ENCODE measurements at places on chromosomes 1 and 21.

DNA sequence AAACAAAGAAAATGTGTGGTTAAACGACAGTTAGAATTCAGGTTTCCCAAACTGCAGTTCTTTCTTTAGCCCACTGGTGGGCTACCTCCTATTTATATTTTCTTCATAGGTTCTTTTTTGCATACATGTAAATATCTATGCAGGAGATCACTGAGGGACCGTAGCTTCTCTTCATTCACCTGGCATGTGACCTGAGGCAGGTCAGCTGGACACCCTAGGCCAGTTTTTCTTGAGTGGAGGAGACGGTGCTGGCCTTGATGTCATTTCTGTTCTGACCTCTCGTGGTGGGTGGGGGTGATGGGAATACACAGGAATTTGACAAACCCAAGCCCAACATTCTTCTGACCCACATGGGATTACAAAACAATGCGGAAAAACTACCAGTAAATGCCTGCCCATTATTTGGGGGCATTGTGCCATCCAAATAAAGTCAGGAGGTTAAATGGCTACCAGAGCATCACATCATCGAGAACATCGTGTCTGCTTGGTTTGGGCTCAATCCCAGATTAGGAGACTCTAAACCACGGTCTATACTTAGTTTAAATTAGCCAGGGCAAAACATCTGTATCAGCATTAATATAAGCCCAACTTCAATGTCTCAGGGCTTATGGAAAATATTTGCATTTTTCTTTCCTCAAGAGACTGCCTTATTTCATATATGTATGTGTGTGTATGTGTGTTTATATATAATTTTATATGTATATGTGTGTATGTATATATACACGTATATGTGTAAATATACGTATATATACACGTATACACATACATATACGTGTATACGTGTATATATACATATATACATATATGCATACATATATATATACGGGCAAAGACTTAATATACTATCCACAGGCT, 7.4 kb upstream of the IRF2BP2 start:
- DNase-seq: no peak

- DNase-seq: no peak
Measured at GRCh38 chr1:150545486-150546032, 3.6 kb upstream of the ADAMTSL4 start.

DNA sequence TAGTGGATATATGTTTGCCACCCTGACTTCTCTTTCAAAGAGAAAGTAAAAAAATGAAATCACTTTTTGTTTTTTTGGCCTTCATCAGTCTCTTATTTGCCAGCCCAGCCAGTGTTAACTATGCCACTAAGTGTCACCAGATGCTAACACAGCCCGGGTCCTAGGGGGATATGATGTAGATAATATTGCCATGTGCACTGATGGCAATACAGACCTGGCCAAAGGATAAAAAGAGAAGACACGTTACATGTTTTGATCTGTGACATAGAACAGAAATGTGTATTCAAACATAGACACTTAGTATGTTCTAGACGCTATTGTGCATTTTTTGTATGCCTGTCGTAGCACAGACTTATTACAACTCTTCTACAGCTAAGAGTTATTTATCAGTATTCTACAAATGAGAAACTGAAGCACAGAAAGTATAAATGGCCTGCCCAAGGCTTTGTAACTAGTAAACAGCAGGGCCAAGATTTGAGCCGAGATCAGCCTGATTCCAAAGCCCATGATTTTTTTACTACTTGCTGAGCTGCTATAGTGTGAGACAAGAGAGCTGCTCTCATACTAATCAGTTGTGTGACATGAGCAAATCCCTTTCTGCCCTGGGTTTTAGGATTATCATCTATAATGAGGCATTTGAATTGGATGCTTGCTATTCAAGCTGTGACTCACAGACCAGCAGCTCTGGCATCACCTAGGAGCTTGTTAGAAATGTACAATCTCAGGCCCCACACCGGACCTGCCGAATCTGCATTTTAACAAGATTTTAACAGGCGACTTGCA, 6.3 kb downstream of the LRRC53 start:
- DNase-seq: no peak

- DNase-seq: no peak
Measured at GRCh38 chr1:167548059-167548932, 5.3 kb downstream of the CREG1 start.

DNA sequence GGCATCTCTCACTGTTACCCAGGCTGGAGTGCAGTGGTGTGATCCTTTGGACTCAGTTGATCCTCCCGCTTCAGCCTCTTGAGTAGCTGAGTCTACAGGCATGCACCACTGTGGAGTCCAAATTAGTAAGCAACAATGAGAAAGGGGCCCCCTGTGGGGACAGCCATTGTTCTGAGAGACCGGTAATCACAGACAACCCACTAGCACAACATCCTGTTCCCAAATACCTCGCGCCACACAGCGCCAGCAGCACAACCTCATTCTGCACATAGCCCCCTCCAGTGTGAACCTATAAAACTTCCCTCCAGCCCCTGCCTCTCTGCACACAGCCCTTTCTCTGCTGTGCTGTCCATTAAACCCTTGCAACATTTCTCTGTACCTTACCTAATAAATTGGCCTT, 226.4 kb downstream of the DYRK1A start:
- no peak for DNase-seq

DNA sequence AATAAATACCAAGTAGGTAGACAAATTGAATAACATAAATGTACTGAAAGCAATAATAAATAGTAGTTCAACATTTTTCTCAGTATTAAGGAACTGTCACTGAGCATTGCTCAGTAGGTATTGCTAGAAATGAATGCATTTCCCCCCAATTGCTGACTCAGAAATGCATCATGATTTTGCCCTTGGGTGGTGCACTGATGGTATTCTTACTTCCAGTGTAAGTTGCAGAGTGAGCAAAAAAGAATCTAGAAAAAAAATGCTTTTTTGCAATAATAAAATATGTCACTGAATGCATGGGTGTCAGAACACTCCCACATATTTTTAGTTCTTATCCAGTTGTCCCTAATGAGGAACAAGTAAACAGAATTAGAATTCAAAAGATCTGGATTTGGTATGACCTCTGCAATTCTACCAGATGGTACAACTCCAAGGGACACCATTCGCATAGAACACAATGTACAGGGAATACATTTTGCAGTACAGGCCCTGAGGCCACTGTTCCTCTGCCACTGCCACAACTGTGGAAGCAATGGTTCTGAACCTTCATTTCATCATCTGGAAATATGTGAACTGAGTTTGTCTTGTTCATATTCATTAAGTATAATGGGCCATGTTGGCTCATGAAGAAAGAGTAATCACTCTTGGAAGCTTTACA, 78.0 kb downstream of the ATP6V1G3 start:
- no peak for DNase-seq

DNA sequence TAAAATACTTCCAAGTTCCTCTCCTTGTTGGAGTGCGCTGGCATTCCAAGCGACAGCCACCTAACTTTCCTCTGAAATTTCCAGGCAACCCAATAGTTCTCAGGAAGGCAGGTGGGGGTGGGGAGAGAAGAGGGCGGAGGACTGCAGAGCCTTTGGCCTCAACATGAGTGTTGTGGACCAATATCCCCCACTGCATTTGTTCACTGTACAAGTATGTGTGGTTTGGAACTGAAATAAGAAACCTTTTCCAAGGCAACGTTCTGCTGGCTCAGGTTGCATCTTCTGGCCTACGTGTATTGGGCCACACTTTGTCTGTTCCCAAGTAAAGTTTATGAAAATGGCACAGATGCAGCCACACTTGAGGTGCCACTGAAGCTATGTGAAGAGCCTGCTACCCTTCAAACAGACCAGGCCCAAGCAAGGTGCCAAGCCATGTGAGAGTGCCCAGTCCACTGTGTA, 153.4 kb downstream of the DHRS3 start:
- DNase-seq: no peak

- DNase-seq: no peak
Measured at GRCh38 chr1:84947536-84948410, 49.1 kb downstream of the MCOLN2 start.

DNA sequence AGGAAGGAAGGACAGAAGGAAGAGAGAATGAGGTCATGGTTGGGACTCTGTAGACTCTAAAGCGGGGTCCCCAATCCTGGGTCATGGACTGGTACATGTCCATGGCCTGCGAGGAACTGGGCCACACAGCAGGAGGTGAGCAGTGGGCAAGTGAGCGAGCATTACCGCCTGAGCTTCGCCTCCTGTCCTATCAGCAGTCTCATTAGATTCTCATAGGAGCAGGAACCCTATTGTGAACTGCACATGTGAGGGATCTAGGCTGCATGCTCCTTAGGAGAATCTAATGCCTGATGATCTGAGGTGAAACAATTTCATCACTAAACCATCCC, 128.9 kb downstream of the TRABD2B start:
- DNase-seq: no peak

- peak; percentile 15 for DNase-seq
Measured at GRCh38 chr1:17661546-17662157, 93.5 kb upstream of the ACTL8 start.

GRCh38 chr1:160727316-160727640, 11.8 kb upstream of the SLAMF7 start:
- no peak for DNase-seq

- DNase-seq: no peak
Measured at GRCh38 chr1:84269306-84269705, 32.2 kb upstream of the SAMD13 start.

DNA sequence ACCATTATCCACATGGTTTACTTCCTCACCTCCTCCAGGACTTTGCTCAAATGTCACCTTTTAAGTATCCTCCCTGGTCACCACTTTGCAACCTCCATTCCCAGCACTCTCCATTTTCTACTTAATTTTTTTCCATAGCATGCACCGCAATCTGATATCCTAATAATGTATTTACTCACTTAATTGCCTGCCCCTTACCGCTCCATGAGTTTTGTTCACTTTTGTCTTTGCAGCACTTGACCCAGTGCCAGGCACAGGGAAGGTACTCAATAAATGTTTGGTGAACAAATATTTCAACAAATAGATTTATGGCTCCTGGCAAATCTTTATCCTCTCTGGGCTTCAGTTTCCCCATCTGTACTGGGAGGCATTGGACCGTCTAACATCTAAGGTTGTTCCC, 53.6 kb downstream of the UBE2T start:
- no peak for DNase-seq

DNA sequence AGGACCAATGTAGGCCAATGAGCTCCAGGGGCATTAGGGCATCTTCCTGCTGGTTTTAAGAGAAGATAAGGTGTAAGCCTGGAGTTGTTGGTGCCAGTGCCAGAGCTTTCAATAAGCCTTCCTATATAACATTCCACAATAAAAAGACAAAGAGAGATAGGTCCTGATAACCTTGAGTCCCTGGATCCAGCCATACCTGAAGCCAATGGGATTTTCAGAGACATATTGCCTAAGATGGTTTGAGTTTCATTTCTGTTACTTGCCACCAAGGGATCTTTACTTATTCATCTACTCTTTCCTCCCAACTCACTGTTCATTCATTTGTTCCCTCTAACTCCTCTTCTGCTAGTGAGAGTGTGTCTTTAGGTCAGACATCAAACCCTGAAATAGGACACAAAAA, 68.8 kb upstream of the CAPZB start:
- no peak for DNase-seq

DNA sequence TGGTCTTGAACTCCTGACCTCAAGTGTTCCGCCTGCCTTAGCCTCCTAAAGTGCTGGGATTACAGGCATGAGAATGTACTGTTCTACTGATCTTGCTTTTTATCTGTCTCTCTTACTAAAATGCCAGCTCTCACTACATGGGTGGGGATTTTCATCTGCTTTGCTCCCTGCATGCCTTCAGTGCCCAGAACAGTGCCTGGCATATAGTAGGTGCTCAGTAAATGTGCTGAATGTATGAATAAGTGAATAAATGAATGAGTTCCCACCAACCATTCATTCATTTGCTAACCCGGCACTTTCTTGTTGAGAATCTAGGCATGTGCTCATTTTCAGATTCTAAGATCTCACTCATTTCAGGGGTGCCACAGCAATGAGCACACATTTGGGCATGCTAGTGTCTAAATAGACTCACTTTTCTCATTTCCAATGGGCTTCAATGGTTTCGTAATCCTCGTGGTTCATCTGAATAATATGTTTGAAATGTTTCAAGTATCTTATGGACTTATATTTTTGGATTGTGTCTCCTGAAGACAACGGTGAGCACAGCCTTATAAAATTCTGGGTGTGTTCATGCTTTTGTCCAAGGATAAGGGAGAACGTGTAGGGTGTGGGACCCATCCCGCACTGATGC, 7.6 kb downstream of the DHRS3 start:
- DNase-seq: no peak

- DNase-seq: no peak
Measured at GRCh38 chr1:58576325-58576726, 726 bp downstream of the TACSTD2 start.

- no peak for DNase-seq
Measured at GRCh38 chr1:244427647-244428046, 24.1 kb downstream of the ADSS2 start.

DNA sequence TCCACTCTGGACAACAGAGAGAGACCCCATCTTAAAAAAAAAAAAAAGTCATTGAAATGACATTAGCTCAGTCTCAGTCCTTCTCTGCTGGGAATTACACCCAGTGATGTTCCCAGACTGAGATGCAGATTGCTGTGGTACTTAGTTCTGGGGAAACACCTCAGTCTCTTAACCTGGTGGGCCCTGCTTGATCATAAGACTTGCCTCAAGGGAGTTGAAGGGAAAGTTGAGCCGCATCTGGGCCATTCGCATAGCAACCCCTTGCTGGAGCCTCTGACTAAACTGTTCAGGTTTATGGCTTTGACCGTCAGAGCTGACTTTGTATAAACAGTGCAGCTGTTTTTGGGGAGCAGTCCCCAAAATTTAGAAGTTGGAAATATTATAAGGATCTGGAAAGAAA, 13.4 kb downstream of the FCRL4 start:
- DNase-seq: no peak

- no peak for DNase-seq
Measured at GRCh38 chr1:117592155-117592554, 13.7 kb upstream of the TENT5C start.

DNA sequence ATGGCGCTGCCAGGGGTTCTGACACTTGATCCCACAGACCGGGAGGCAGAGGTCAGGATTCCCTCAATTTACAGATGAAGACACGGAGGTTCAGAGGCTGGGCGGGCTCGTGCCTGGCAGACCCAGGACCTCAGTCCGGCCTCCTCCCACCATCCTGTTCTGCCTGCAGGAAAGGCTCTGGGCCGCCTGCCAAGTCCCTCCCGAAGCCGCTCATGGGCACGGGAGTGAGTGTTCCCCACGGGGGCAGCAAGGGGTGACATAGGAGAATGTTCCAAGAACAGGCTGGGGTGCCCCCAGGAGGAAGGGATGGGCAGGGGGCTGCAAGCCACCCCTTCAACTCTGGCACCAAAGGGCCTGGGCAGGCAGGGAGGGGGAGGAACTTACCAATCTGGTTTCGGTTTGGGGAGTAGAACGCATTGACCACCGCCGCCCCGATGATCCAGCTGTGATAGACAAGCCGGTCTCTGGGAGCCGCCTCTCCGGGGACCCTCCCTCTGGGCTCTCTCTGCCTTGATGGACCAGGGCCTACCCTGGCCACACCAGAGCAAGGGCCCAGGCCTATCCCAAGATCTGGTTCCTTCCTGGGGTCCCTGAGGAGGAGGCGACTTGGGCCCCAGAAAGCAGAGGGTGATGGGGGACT, 7.5 kb downstream of the PRXL2B start:
- no peak for DNase-seq
